ENCODE measurements at places on chromosomes 6 and 20.

DNA sequence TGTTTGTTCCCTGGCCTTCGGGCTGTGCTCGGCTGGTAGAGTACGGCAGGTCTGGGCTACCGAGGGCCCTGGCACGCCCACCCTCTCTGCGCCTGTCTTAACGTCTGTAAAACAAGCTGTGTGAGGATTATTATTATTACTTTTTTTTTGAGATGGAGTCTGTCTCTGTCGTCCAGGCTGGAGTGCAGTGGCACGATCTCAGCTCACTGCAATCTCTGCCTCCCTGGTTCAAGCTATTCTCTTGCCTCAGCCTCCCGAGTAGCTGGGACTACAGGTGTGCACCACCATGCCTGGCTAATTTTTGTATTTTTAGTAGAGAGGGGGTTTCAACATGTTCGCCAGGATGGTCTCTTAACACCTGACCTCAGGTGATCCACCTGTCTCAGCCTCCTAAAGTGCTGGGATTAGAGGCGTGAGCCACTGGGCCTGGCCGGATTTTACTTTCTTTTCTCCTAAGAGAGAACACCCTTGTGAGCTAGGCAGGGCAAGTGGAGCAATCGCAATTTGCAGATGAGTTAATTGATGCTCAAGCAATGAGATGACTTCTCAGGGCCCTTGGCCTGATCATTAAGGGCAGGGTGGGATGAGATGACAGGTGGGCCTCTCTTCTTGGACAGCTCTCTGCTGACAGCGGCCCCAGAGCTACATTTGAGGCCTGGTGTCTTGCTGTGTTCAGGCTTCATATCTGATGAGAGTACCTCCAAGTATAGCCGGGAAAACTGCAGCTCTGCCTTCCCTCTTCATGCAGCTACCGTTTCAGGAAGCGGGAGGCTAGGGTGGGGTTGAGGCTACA, 859 bp upstream of the SMIM29 start:
- DNase-seq: no peak

DNA sequence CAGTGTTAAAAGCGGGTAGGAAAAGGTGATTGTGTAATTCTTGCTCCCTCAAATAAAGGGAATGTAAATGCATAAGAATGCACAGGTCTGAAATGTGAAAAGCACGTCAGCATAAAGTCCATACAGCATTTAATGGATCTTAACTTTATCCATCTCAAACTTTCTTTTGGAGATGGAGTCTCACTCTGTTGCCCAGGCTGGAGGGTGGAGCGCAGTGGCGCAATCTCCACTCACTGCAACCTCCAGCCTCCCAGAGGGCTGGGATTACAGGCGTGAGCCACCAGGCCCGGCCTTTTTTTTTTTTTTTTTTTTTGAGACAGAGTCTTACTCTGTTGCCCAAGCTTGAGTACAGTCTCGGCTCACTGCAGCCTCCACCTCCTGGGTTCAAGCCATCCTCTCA, 33.4 kb downstream of the RNASET2 start:
- DNase-seq: no peak

- DNase-seq: peak; percentile 62
Measured at GRCh38 chr20:45368221-45368980, 5.4 kb downstream of the SYS1 start.

GRCh38 chr6:146546443-146547043, 2.9 kb downstream of the RAB32 start:
- no peak for DNase-seq

- no peak for DNase-seq
Measured at GRCh38 chr6:78607189-78607588, 260.2 kb upstream of the IRAK1BP1 start.

DNA sequence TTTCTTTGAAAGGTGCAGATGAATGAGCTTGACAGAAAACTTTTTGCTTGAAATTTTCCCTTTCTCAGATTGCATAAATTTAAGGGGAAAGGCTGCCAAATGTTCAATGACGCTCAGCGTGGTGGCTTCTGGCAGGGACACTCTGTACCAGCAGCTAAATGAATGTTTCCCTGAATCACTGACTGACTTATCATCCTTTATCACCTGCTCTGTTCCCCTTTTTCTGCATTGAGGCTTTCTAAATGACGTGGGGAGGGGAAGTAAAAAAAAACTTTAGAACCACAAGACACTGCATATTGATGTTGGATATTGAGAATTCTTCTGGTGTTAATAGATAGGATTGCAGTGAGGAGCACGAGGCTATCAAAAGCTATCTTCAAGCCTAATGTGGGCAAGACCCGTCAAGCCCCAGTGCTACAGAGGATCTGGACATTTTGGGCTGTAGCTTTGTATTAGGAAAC, 46.9 kb upstream of the ENPP5 start:
- no peak for DNase-seq

- DNase-seq: peak; percentile 6
Measured at GRCh38 chr20:31515775-31516107, 1.5 kb downstream of the HM13 start.

DNA sequence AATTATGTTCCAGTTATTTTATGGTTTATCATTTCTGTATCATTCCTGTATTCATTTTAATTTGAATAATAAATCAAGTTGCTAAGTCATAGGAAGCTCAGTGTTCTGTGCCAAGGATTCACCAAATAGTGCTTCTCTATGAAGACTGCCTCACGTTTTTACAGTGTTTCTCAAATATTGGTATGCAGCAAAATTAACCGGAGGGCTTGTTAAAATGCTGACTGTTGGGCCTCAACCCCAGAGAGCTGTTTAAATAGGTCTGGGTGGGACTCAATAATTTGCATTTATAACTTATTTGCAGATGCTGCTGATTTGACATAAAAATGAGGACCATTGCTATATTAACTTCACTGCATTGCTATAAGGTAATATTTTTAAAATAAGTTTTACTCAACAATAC, 166.7 kb downstream of the TINAG start:
- no peak for DNase-seq

DNA sequence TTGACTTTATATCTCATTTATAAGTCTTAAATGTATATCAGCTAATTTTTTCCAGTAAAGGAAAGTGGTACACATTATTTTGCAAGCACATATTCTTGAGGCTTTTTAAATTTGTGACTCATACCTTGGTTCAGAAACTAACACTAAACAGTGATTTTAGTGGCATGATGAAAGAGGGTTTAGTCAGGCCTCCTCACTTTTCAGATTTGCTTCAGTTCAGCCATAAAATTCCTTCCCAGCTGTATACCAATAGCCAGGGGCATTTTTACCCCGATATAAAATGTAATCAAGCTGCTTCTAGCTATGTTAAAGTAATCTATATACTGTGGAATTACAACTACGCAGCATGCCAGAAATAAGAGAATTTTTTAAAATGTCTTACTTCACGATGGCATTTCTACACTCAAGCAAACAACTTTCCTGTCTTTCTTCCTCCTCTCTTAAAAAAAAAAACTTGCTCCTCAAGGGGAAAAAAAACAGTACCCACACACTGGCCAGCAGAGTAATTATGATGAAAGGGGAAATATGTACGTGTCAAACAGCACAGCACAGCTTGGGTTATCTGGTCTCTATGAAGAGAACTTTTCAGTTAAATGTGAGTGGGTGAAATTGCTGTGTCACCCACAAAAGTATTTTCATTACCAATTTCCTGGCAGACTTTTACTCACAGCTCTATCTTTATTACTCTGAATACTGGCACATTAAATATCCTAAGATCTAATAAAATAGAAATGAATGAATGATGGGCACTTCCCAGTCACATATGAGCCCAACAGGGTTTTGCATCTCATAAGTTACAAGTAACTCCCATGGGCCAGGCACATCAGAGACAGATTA, 244.8 kb upstream of the TENT5A start:
- DNase-seq: no peak

- DNase-seq: no peak
Measured at GRCh38 chr6:47621838-47622449, 76.4 kb upstream of the ADGRF4 start.

DNA sequence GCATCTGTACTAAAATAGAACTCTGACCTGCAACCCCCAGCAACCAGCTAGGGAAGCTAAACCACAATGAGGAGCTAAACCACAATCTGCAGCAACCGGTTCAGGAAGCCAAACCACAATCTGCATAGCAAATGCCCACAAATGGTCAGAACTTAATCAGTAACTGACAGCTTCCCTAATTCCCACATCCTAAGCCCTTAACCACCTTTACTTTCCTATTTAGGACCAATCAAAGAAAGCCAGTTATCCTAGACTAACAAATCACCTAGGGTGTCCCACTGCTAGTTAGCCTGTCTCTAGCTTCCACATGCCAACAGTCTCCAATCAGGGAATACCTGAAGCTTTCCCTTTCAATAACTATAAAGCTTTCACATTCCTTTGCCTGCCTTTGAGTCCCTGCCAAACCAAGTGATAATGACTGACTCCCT, 424.6 kb upstream of the PTCHD4 start:
- DNase-seq: no peak

- peak; percentile 24 for DNase-seq
Measured at GRCh38 chr20:19937651-19938420, 79.3 kb upstream of the NAA20 start.

DNA sequence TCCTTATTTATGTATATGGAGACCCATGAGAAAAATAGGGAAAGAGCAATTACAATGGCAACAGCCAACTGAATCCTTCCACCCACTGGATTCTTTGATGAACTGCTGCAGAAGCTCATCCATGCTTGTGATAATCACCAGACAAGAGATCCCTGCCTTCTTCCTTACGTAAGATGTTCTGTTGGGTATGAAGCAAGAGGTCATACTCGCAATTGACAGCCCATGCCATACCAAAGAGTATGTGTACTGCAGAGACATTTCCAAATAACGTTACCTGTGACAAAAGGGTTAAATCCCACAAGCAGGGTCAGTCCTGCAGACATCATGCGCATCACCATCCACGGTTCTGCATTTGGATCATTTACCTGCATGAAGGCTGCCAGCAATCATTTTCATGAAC, 27.8 kb downstream of the ELOVL5 start:
- DNase-seq: no peak

GRCh38 chr6:5278047-5278446, 16.7 kb downstream of the FARS2 start:
- no peak for DNase-seq

- DNase-seq: no peak
Measured at GRCh38 chr20:38032585-38033329, 499 bp downstream of the TTI1 start.

- no peak for DNase-seq
Measured at GRCh38 chr6:55255113-55255512, 72.2 kb upstream of the GFRAL start.

- no peak for DNase-seq
Measured at GRCh38 chr6:6699741-6700367, 111.3 kb downstream of the LY86 start.

DNA sequence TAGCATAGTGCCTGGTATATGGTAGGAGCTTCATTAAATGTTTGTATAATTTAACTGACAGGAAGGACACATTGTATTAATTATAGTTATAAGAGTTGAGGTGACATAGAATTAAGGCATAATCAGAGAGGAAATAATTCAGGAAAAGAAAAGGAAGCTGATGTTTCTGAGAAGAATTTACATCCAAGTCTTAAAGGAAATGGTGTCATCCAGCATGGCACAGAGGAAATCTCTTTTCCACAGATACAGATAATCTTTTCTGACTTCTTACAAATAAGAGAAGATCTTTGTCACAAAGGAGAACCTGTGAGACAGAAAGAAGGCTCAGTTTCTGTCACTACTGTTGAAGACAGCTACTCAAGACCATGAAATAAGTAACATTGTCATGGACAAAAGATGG, 222.5 kb downstream of the GJA1 start:
- no peak for DNase-seq

DNA sequence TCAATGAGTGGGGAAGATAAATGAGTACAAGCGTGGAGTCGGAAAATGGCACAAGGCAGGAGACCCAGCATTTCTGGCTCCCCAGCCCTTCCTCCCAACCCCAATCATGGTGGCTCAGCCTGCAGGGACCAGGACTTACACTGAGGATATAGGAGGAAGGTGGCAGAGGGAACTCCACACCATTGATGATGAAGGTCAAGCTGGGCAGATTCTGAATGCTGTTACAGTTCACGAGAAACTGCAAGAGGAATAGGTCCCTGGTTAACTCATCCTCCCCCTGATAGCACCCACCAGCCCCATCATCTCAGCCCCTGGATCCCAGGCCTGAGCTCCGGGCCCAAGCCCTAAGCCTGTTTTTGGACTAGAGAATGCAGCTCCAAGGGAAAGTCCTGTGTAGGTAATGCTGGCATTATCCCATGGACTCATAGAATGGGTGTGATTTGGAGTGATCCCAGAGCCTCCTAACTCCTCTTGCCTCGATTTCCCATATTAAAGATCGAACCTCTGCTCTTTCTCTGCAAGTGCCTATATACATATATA, 2.3 kb upstream of the TFEB start:
- DNase-seq: no peak

GRCh38 chr20:46349742-46350056, 41.4 kb upstream of the CDH22 start:
- no peak for DNase-seq

GRCh38 chr6:75101896-75102295, 104.0 kb downstream of the COL12A1 start:
- DNase-seq: no peak

DNA sequence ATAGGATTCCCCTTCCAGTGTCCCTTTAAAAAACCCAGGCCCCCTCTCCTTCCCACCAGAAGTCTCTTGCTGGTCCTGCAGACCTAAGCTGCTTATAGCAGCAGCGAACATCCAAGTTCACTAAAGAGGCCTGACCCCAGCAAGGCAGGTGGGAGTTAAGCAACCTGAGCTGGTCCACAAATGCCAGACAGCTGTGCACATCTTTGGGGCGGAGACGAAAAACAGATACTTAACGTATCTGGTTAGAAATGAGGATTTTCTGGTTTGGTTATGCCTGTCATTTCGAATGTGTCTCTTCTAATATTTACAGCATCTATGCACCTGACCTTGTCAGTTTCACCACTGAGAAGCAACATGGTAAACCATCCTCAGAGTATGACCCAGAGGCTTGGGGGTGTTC, 87.8 kb downstream of the SLC2A10 start:
- no peak for DNase-seq

- no peak for DNase-seq
Measured at GRCh38 chr6:15194453-15194852, 51.4 kb upstream of the JARID2 start.

DNA sequence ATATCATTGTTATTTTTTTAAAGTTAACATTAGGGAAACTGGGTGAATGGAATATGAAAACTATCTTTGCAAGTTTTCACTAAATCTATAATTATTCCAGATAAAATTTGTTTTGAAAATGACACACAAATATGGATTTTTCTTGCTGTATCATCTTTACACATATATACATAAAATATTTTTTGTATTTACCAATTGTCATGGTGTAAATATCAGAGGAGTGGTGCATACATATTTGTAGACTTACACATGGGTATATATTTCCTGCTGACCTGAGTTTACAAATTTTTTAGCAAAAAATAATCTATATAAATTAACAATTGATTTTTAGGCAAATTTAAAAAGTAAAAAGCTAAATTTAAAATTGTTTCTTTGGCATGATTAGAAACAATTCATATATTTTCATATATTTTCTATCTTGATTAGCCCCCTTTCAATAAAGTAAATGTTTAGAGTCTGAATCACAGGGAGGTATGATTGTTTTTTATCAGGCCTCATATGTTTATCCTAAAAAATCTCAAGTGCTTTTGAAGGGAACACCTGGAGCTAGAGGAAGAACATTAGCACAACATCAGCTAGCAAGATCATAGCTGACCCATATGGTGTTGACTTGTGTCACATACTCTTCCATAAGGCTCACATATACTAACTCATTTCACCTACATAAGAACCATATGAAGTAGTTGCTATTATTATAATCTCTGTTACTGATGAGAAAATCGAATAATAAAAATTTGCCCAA, 671.8 kb upstream of the GJE1 start:
- no peak for DNase-seq

- no peak for DNase-seq
Measured at GRCh38 chr6:74607468-74607867, 598.4 kb downstream of the COL12A1 start.

- no peak for DNase-seq
Measured at GRCh38 chr6:113690281-113691259, 166.6 kb upstream of the MARCKS start.

All from CD4-positive, alpha-beta T cell treated with Interleukin-12 subunit alpha and Interleukin-12 subunit beta, for 1 hour (primary cell).